Amniotic stem cell (primary cell): ENCODE measurements at places on chromosomes 16 and 17.

GRCh38 chr17:77790143-77790829, 168.2 kb upstream of the TNRC6C start:
- no peak for DNase-seq

GRCh38 chr16:83772806-83773205, 35.0 kb upstream of the HSBP1 start:
- DNase-seq = no peak

- no peak for DNase-seq
These were observed 20.4 kb downstream of the CDH3 start for GRCh38 chr16:68665501-68665900.

DNA sequence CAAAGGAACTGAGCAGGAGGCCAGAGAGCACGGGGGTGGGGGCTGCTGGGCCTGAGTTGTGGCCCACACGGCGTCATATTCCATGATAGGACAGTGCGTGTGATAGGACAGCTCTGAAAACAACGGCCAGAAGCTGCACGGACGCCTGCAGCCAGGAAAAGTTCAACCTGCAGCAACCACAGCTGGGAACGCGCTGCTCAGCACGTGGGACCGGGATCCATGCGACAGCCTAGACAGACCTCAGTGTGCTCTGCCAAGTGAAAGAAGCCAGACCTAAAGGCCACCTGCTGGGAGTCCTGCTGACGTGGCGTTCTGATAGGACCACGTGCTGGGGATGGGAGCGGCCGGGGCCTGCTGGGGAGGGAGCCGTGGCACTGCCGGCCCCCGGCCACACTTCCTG, 21.6 kb downstream of the CTU2 start:
- DNase-seq = no peak

DNA sequence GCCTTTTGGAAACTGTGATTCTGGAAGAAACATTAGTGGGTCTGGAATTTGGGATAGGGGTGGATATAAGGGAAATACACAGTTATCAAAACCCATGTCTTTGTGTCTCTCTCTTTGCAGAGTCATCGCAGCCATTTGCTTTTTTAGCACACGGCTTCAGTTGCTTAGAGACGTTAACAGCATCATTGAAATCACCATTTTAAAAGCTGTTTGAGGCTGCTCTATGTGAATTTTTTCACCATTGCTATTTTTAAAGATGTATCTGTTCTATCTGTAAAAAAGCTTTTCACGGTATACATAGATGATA, 47.3 kb downstream of the OMG start:
- DNase-seq = no peak

DNA sequence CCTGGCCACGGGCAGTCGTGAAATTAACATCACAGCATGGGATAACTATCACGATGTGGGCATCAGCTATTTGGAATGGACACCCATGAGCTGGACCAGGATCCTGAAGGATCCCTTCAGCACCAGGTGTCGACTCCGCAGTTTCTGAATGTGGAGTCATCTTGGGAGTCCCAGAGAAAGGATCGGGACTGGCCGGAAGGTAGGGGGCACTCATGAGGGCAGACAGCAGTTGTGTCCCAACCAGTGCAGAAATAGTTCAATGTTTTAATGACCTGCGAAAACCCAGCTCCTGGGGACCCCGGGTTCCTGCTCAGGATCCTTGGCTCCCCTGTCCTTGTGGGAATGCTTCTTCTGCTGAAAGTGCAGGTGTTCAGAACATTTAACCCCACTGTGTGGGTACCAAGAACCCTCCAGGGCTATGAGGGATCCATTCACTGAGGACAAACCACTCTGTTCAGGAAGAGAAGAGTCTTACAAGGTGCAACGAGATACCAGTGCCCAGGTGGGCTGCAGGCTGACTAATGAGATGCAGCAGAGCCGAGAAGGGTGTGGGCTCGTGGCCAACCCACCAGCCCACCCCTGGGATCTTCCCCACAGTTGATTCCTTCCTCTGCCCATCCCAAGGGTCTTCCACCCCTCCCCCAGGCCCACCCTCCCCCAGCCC, 154.8 kb downstream of the SALL1 start:
- DNase-seq = no peak

DNA sequence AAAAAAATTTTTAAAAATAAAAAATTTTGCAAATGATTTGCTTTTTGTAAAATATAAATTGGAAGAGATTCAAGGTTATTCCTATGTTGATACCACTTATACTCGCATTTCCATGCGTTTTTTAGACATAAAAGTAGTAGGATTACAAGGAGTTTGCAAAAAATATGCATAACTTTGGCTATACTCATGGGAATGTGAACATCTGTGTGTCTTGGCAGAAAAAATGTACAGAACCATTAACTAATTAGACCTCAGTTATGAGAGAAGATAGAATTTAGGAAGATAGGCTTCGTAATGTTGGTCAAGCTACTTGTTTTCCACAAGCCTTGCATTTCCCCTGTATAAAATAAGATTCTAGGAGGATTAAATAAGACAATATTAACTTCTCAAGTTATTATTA, 61.1 kb upstream of the VPS4A start:
- DNase-seq = no peak

GRCh38 chr17:81277421-81277820, 17.7 kb downstream of the SLC38A10 start:
- no peak for DNase-seq

- no peak for DNase-seq
These were observed 115.0 kb upstream of the CIBAR2 start for GRCh38 chr16:85227084-85227945.

DNA sequence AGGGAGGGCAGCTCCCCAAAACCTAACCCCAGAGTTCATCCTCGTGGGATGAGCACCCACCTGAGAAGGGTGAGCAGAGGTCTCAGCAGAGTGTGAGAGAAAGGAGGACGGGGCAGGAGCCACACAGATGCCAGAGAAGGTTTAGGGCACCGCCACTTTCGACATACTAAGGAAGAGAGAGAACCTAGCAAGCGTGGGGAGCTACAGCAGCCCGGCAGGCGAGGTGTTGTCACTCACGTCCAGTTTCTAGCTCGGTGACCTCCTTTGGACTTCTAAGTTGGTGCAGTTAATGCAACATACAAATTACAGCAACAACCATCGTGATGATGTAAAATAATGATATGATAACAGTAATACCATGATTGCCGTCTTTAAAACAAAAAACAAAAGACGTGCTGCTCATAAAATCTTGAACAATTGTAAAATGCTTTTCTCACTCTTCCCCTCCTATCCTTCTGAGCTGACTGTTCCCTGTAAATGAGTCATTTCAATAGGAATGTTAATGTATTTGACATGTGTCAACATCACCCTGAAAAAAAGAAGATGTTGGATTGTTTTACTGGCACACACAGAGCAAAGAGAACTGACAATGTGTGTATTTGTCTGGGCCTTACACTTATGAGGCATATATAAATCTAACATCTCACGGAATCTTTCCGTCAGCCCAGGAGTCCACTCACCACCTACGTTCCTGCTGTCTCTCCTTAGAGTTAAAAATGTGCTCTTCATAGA, 158.2 kb upstream of the MAF start:
- DNase-seq = no peak

DNA sequence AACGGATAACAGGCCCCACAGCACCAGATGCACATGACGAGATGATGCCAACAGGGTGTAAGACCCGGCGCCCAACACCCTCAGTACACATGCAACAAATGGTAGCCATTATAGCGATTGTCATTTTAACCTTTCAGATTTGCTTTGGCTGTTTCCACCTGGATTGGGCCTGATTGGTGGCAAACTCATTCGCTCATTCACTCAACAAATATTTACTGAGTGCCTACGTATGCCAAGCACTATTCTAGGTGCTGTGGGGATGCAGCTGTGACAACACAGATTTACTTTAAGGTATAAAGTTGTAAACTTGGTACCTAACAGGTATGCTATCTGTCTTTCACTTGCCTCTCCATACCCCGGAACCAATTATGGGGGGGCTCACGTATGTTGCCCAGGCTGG, 66.8 kb downstream of the SRCIN1 start:
- DNase-seq = no peak

- no peak for DNase-seq
These were observed 88.5 kb downstream of the HELZ start for GRCh38 chr17:67156269-67157199.

DNA sequence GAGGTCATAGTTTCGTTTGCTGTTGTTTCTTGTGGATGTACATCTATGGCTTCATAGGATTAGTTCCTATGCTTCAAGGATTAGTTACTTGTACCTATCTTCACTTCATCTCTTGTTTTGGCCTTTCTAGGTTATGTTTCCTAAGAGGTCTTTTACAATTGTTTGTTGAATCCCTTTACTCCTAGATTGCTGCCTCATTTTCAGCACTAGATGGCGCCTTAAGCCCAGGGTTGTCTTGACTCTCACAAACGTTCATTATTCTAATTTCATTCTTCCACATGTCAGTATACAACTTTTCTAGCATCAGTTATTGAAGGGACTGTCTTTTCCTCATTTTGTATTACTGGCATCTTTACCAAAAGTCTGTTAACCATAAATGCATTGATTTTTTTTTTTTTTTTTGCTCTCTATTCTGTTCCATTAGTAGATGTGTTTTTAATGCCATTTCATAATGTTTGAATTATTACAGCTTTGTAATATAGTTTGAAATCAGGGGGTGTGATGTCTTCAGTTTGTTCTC, 45.0 kb upstream of the NACA2 start:
- no peak for DNase-seq

- peak; percentile 25 for DNase-seq
These were observed 2.8 kb downstream of the RAPGEFL1 start for GRCh38 chr17:40179923-40180659.

DNA sequence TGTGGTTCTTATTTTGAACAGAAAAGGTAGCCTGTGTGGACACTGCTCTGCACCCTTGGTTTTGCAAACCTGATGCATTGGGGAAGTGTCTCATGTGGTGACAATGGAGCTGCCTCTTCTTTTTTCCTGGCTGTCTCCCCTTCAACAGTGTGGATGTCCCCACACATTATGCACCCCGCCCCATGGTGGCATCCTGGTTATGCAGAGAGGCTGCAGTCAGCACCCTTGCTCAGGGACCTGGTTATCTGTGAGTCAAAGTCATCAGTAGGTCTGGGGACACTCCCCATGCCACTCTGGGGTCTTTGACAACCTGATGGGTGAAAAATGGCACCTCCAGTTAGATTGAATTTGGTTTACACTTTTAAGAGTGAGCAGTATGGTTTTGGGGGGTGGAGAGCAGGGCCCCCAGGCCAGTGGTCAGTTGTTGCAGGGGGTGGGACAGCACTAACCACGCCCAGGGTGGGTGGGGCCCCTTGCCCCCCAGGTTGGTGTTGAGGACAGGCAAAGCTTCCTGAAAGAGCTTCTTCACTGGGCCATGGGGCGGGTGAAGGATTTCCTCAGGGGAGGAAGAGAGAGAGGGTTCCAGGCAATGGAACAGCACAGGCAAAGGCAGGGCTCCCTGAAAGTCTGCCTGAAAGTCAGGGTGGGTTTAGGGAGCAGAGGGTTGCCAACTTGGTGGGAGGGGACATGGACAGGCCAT, 24.6 kb upstream of the KCNJ12 start:
- no peak for DNase-seq

DNA sequence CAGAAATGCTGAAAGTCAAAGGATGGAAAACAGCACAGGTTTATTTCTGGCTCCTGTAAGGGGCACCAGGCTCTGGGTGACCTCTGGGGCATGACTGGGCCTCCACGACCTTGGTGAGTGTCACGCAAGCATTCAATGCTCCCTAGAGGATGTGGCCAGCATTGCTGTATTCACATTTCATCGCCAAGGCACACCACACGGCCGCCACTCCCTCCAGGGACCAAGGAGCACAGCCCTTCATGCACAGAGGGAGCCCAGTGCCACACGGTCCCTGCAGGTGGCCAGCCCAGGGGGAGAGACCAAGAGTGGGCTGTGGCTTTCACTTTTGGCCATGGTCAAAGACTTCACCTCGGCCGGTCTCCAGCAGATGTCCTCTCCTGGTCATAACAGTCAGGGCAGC, 137.4 kb upstream of the TNRC6C start:
- DNase-seq = no peak

DNA sequence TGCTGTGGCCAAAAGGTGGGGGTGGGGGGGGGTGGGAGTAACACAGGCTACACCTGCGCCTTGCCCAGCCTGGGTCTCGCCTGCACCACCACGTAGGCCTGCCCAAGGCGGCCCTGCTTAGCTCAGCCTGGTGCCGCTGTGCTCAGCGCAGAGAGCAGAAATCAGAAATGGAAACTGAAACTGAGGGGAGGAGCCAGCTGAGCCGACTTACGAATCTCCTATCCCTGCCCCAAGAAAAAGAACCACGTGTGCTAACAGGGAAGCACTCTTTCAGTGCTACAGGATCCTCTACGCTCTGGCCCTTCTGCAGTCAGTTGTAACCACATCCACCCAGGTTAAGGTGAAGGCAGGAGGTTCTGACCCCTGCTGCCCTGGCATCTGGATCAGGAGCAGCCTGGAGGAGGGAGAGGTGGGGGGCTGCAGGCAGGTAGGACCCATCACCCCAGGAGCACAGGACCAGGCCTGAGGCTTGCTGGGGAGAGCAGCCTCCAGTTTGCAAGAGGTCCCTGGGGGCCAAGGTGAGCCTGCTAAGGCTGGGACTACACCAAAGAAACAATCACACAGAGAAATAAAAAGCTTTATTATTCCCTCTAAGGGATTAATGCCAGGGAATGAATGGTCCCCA, at the start of gene DHX58:
Gene DHX58 (minus strand): TSS at position 163 of the 625 bp plus-strand sequence. CDS start 822 bp downstream, outside the sequence.
- peak; percentile 73 for DNase-seq

GRCh38 chr17:53470626-53471025, 352.1 kb upstream of the KIF2B start:
- no peak for DNase-seq

GRCh38 chr17:45722161-45722560, 62.0 kb upstream of the CRHR1 start:
- DNase-seq = no peak

DNA sequence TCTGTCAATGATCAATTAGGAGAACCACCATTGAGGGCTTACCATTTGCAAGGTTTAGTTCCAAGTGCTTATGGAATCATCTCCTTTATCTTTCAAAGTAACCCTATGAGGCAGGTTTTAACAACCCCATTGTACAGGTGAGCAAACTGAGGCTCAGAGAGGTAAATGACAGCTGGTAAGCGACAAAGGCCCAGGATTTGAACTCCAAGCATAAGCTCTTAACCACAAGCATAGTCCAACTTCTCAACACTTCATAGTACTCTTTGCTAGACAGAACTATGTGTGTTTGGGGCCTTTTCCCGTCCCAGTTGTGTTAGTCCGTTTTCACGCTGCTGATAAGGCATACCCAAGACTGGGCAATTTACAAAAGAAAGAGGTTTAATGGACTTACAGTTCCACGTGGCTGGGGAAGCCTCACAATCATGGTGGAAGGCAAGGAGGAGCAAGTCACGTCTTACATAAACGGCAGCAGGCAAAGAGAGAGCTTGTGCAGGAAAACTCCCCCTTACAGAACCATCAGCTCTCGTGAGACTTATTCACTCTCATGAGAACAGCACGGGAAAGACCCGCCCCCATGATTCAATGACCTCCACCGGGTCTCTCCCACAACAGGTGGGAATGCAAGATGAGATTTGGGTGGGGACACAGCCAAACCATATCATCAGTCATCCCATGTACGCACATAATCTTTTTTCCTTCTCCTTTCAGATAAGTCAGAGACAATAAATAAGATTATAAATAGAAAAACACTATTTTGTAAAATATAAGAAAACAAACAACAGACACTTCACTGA, 6.4 kb downstream of the RPH3AL start:
- no peak for DNase-seq

DNA sequence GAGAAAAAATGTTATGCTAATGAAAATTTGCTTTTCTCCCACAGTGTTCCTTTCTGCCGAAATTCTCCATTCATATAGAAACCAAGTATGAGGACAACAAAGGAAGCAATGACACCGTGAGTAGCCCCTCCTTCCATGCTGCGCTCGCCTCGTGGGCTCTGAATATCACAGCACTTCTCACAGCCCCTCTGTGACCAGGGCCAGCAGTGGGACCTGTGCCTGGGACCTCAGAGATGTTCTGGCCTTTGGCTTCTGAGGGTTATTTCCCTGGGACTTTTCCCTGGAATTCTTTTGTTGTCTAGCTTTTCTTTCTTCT, 139.6 kb upstream of the NOL11 start:
- no peak for DNase-seq
